ENCODE measurements at places on chromosomes 7 and 10.

DNA sequence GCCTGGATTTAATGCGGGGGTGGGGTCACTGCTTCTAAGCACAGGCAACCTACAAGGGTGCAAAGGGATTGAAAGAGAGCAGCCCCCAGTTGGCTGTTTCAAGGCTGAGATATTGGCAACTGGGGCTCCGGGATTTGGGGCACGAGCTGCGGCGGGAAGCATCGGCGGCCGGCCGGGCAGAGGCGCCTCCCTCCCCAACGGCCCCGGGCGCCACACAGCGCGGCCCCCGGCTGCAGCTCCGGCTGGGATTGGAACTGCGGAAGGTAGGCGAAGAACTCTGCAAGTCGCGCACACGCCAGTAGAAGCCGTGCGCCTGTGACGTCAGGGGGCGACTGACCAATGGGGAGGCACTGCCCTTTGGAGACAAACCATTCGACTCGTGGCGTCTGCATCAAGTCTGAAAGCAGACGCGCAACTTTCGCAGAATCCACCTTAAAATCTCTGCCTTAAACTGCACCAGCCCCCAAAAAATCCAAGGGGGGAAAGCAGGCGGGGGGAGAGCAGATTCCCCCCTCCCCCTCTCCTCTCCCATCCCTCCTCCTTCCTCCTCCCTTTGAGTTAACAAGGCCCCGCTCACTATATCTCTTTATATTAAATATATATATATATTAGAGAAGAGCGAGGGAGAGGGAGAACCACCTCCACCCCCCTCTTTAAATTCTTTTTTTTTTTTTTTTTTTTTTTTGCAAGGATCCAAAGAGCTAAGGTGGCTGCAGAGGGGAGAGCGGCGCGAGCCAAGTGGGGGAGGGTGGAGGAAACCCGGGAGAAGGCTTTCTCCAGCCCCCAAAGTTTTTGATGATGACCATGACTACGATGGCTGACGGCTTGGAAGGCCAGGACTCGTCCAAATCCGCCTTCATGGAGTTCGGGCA is at the start of gene DLX6:
TSS of gene DLX6 (plus strand) at position 371 of the 872 bp plus-strand sequence. CDS start at position 796, 425 bp downstream.
- peak; percentile 38 for DNase-seq

DNA sequence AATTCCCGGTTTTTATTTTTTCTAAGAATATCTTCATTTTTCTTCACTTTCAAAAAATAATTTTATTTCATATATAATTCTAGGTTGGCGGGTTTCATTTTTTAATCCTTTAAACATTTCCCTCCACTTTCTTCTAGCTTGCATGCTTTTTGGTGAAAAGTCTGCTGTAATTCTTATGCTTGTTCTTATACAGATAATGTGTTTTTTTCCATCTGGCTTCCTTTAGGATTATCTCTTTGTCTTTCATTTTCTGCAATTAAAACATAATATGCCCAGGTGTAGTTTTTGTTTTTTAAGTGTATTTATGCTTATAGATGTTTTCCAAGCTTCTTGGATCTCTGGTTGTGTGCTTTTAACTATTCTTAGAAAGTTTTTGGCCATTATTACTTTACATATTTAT is 341.3 kb upstream of the SEMA3C start:
- no peak for DNase-seq

- peak; percentile 55 for DNase-seq
These were observed 30.6 kb upstream of the GALNTL5 start for GRCh38 chr7:151925446-151926335.

GRCh38 chr7:15452670-15453069 is 109.1 kb downstream of the AGMO start:
- no peak for DNase-seq

GRCh38 chr10:53009961-53010907 is 237.7 kb upstream of the MBL2 start:
- DNase-seq = no peak

- no peak for DNase-seq
These were observed 40.8 kb downstream of the NRP1 start for GRCh38 chr10:33293531-33294170.

- DNase-seq = peak; percentile 44
These were observed 141.3 kb upstream of the AGK start for GRCh38 chr7:141409801-141410329.

Measured in cerebellum (tissue), 4 donors.